ENCODE measurements at places on chromosomes 7 and 10.

GRCh38 chr7:138538518-138538917 lies 78.5 kb downstream of the TRIM24 start:
- no peak for DNase-seq

- DNase-seq = no peak
Observed at GRCh38 chr10:100104300-100104699, 22.6 kb upstream of the CPN1 start.

DNA sequence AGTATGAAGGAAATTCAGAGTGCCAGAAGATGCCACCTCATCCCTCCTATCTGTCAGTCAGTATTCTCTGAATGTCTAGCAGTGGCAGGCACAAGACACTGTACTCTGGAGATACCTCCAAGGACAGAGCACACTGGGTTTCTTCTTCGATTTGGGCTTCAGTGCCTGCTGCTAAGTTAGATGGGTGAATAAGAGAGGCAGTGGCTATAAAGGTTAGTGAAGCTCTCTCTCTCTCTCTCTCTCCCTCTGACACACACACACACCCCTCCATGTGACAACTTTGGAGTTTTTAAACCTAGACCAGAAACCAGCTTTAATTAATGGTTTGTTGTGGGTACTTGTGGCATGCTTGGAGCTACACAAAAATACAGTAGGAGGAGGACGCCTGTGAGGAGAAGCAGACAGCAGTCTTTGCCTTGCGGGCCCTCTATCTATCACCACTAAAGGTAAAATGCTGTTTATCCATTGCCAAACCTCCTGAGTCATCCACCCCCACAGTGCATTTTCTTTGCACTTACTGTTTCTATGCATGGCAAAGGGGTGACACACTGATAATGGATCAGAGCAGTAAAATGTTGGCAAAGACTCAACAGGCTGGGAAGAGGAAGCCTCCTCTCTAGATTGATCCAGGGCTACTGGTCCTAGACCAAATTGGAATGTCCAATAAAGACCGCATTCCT lies 102.5 kb downstream of the TRIL start:
- DNase-seq = no peak

- no peak for DNase-seq
Observed at GRCh38 chr7:140654109-140654387, 13.4 kb upstream of the DENND2A start.

GRCh38 chr7:49229246-49229645 lies 304.9 kb downstream of the CDC14C start:
- no peak for DNase-seq

All from stimulated activated CD4-positive, alpha-beta T cell treated with anti-CD3 and anti-CD28 coated beads, Interleukin-2, amount 100 ng/mL, for 24 hours (primary cell).